Foreskin keratinocyte (primary cell): ENCODE measurements at places on chromosomes 6 and 20. TPM values are rescaled to one million over a fixed set of nuclear protein-coding genes. Genes with fewer than 3 reads are reported as not detected.

HTR1E gene
- not detected in 2 replicates for total RNA-seq

DNA sequence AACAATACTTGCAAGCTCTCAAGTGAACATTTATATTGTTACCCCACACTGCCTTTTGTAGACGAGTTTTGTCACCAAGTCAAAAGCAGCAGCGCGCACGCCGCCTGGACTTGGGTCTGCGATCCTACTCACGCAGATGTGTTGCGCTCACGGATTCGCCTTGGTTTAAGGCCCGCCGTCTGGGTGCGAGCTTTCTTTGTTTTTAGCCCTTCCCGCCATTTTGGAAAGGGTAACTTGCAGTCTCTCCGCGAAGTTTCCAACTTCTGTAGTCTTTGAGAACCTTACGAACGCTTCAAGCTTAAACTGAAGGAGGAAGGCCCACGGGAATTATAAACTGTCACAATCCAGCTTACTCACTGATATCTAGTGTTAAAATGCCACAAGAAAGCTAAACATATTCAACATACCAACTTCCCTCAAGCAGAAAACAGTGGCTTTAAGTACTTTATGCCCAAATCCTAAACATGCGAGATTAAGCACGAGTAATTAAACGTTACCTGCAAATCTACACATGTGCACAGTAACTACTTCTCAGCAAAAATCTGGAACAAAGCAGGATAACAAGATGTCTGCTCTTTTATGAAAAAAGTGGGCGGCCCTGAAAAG is 80.4 kb upstream of the BTN3A2 start:
- DNase-seq = no peak

DNA sequence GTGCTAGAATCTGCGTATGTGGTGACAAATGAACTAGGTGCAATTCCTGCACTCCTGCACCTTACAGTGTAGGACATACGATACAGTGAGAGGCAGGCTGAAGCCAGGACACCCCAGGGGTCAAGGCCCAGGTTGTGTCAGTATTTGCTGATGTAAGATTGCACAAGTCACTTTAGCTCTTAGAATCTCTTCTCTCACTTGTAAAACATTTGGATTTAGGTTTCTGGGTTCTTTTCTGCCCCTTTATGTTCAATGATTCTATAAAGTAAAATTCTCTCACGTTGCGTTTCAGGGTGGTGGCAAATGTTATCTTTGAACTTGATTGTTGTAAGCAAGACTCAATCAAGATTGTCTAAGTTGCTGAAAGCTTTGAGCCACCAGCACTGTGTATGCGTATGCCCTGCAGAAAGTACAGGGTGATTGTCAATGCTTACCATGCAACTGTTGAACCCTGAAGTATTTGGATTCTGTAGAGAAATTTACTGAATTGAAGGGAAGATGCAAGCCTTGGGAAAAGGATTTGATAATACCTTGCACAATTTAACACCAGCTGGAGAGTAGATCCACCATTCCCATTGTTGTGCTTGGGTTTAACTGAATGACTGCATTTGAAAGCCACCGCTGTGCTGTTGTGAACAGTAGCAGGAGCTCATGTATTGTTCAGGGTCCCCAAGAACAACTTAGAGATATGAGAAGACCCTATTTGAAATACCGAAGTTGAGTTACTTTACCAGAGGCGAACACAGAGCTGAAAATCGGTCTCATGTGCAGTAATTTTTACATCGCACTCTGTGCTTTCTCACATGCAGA is 106.1 kb upstream of the CITED2 start:
- DNase-seq = no peak

DNA sequence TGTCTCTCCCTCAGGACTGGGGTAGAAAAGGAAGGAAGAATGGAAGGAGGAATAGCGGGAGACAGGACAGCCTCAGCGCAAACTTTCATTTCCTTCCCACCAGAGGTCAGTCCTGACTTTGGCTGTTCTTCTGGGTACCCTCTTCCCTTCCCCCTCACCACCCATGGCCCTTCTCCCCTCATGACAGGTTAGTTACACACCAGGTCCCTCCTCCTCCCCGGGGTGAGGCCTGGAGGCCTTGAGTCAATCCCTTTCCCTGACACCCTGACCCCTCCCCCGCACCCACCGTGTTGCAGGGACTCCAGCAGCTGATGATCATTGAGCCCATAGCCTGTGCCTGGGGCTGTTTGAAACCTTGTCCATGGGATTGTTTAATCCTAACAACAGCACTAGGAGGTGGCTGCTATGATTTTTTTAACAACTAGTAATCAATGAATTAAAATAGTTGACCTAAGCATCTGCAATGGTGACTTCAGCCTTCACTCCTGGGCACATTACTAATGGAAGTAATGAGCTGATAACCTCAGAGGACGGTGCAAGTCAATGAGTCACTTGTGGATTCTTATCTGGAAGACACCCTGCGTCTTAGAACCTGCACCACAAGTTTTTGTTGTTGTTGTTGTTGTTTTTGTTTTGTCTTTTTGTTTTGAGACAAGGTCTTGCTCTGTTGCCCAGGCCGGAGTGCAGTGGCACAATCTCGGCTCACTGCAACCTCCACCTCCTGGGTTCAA is 46.6 kb upstream of the CCDC167 start:
- peak; percentile 39 for DNase-seq

- peak; percentile 13 for DNase-seq
Measured at GRCh38 chr6:135576055-135576454, 78.5 kb upstream of the AHI1 start.

- DNase-seq = no peak
Measured at GRCh38 chr6:5771759-5772390, 234.8 kb downstream of the NRN1 start.

PHACTR3 gene
- 28.3 and 34.0 TPM in 2 replicates for total RNA-seq

- DNase-seq = no peak
Measured at GRCh38 chr6:29671026-29671425, 9.9 kb downstream of the ZFP57 start.

LY86 gene
- total RNA-seq = not detected in 2 replicates

DNA sequence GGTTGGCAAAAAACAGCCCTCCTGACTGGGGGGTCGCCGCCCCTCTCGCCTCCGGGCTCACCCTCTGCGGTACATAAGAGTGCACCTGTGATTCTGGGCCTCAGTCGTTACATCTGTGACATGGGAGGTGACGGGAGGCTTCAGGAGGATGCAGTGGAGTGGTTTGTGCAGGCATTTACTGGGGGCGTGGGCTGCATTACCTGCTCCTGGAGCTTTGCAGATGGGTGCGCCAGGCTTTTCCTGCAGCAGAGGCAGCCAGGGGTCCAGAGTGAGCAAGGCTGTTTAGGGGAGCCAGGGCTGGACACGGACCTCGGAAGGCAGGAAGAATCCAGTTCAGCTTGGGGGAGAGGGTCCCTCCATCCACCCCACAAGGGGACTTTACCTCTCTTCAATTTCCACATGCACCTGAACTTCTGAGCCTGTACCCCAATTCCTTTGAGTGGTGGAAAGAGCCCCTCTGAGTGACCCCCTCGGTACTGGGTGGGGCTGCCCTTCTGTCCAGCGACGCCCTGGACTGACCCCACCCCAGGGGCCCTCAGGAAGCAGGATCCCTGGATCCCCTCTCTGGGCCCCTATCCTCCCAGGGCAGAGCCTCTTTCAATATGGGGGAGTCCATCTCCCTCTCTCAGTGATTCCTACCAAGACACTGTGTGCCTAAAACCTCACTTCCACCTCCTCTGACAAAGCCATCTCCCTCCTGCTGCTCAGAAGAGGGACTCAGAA is 134.0 kb downstream of the TAF4 start:
- DNase-seq = no peak

MAPK13 gene
- 34.0 and 36.5 TPM in 2 replicates for total RNA-seq

DNA sequence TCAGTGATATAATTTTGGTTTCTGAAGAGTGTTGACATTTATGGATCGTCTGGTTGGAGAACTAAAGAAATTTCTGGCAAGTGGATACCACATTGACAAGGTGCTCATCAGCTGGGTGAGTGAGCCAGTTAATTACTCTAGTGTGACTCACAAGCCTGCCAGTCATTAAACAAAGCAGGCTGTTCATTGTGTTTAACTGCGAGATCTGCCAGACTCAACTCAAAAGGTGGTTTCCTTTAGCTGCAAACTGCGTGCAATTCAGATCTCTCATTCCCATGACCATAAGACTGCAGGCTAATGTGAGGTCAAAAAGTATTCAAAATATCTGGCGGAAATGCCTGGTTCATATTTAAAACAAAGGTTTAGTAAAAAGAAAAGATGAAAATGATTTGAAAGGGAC is 32.5 kb upstream of the IYD start:
- DNase-seq = peak; percentile 90

DNA sequence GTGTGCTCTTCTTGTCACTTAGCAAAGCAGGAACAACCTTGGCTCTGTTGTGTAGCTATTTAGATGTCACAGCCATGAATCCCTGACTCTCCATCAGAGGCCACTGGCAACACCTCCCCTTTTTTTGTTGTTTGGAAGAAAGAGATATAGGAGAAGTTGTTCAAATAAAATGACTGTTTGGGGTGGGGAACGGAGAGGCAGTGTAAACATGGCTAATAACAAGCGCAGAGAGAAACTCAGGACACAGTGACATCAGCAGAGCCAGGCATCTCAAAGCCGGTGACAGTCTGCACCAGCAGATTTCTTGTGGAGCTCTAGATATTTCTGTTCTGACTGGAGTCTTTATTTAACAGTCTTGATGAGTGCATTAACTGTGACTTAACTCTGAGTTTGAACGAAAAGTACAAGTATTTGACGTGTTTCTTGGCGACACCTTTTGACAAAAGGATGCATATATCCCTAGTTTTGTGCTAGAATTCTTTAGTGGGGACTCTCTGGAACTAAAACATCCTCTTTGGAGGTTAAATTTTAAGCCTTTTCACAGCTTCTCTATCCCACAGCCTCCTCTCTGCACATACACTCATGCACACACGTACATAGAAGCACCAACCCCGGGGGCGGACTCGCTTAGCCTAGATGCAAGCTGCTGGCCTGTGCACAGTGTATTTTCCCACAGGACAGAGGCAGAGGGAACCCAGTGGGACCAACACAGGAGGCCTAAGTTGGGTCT is 53.8 kb downstream of the ADAT2 start:
- no peak for DNase-seq

SOX18 gene
- total RNA-seq = not detected in 2 replicates

RUNX2 gene
- total RNA-seq = 3.6 and 4.2 TPM in 2 replicates

DNA sequence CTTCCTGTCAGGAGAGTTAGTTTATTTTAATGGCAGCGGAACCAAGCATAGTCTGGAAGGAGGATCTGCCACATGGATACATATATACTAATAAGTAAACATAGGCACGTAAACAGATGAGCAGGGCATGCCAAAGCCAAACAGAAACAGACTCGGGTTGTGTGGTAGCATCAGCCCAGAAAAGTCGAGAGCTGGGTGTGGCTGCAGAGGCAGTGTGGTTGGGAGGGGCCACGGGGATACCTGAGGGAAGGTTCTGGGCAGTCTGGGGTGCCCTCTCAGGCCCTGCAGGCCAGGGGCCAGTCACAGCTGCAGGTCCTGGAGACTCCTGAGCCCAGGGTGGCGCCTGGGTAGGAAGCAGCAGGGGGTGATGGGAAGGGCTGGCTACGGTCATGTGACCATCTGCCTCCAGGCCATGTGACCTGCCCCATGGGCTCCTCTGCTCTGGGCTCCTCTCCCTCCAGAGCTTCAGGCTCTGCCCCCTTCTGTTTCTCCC is 42.8 kb upstream of the MRPS10 start:
- no peak for DNase-seq

FKBP5 gene
- 42.2 and 59.4 TPM in 2 replicates for total RNA-seq

GRCh38 chr6:110878751-110879522 is 4.4 kb downstream of the AMD1 start:
- DNase-seq = peak; percentile 35

DNA sequence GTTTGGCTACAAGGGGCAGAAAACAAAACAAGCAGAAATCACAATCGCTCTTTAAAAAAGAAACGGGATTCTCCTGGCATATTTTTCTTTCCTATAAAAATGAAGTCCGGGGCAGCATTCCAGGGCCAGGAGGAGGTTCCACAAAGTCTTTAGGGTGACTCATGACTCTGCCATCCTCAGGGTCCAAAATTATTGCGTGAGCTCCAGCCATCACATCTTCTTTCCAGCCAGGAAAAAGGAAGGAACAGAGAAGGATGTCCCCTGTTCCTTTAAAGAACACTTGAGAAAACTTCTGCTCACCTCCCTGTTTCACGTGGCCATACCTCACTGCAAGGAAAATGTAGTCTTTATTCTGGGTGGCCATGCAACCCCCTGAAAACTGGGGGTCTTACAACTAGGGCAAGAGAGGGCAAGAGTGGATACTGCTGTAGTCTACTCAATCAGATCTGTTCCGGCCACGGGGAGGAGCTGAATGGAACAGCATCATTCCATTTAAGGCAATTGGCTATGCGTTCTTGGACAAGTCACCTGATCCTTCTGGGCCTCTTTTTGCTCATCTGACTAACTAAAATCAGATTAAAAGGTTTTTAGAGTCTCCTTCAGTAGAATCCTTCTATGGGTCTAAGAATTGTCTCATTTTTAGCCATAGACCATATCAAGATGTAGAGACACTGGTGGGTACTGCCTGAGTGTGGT is 49.4 kb downstream of the CTCFL start:
- DNase-seq = no peak

DNA sequence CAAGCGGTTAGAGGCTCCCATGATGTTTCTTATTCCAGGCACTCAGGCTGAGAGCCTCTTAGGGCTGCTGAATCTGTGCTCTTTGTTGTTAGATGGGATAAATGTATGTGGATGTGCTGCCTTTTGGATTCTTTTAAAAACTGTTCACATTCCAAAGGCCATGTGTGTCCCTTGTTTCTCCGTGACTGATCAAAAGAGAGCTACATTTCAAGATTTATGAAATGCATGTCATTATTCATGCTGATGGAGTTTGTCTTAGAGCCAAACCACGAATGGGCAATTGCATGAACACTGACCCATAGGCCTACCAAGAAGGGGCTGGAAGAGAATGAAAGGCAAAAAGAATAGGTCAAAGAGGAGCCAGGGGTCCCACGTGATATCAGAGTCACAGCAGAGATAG is 104.9 kb upstream of the TSHZ2 start:
- DNase-seq = no peak

- no peak for DNase-seq
Measured at GRCh38 chr6:37830225-37830624, 10.7 kb downstream of the ZFAND3 start.

DNA sequence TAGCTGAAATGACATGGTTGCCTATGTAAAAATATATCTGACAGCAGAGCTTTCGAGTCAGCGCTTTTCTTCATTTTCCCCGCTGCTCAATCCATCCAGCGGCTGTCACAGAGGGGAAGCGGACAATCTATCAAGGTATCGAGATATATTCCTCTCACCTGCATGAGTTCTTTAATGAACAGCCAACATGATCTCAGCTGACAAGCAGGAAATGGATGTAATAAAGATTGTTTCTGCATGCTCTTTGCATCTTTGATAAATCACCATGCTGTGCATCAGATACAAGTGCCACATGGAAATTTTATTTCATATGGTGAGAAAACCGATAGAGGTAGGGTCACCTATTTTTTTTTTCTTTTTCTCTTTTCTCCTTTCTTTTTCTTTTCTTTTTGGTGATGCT is 602.3 kb upstream of the MMS22L start:
- DNase-seq = no peak

GRCh38 chr6:49531774-49532569 is 18.5 kb upstream of the C6orf141 start:
- DNase-seq = peak; percentile 71

PM20D2 gene
- total RNA-seq = 17.3 and 18.4 TPM in 2 replicates
